Hepatic stellate cell (primary cell): ENCODE measurements at places on chromosomes 5 and 9.

- DNase-seq = no peak
Observed at GRCh38 chr9:237141-237857, 22.6 kb downstream of the DOCK8 start.

GRCh38 chr5:12323637-12324229 is 419.5 kb upstream of the CTNND2 start:
- DNase-seq = no peak

- peak; percentile 47 for DNase-seq
Observed at GRCh38 chr9:131697097-131697496, 42.8 kb downstream of the RAPGEF1 start.

- no peak for DNase-seq
Observed at GRCh38 chr9:71620746-71621145, 147.6 kb downstream of the CEMIP2 start.

GRCh38 chr9:124311283-124311682 is 53.5 kb downstream of the NEK6 start:
- no peak for DNase-seq

DNA sequence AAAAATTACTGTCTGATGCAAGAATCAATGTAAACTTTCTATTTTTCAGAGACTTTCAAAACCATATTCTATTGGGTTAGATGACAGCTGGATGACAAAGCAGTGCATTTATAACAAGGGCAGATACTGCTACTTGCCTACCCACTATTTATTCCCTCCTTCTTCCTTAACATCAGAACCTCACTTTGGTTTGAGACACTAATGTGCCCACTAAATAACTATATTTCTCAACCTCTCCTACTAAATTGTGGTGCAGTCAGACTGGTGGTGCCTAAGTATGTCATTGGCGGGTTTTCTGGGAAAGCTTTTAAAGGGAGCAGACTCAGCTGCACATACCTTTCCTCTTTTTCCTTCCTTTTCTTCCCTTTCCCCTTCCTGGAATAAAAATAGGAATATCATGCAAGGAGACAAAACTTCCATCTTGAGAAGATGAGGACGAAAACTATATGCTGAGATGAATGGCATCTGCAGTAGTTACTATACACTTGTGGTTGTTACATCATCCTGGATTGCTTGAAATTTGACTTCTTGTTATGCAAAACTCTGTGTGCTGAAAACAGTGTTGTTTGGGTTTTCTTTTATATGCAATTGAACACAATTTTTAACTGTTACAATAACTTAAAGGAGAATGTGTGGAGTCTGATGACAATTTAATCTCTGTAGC is 43.8 kb downstream of the PRR16 start:
- DNase-seq = no peak
